ENCODE measurements at places on chromosomes 7 and 10.

- DNase-seq = no peak
Measured at GRCh38 chr7:80630608-80631405, 7.6 kb upstream of the CD36 start.

DNA sequence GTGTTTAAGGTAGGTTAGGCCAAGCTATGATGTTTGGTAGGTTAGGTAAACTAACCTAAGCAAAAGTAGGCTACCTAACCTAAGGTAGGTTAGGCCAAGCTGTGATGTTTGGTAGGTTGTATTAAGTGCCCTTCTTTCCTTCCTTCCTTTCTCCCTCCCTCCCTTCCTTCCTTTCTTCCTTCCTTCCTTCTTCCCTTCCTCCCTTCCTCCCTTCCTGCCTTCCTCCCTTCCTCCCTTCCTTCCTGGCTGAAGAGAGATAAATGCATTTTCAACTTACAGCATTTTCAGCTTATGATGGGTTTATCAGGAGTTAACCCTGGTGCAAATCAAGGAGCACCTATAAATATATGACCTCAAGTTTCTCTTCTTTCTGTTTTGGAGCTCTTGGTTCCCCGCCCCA is 56.2 kb downstream of the SND1 start:
- no peak for DNase-seq

- peak; percentile 24 for DNase-seq
Measured at GRCh38 chr10:116742367-116743265, at the start of gene HSPA12A. Gene HSPA12A, minus strand, starts transcription at chr10:116742566. Its CDS starts 97 bp downstream, at chr10:116742469.

- no peak for DNase-seq
Measured at GRCh38 chr10:95276367-95277200, 14.2 kb downstream of the PDLIM1 start.

GRCh38 chr10:71999360-72000072 is 35.3 kb downstream of the CHST3 start:
- DNase-seq = no peak

- no peak for DNase-seq
Measured at GRCh38 chr7:2404714-2405119, 1.3 kb downstream of the CHST12 start.

DNA sequence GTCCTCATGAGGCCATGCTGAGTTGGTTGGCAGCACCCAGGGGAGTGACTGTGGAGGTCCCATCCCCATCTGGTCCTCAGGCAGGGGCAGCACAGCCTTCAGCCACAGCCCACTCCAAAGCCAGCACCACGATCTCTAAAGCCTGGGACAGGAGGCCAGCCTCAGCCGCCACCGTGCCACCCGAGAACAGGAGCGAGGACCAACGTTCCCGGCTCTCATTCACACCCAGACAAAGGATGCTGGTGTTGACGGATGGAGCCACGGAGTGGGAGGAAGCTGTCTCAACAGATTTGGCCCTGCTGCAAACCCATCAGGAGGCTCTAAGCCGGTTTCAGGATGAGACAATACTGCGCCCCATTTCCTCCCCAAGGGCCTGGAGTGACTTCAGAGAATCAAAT is 42.7 kb upstream of the PPP2R2D start:
- DNase-seq = no peak

DNA sequence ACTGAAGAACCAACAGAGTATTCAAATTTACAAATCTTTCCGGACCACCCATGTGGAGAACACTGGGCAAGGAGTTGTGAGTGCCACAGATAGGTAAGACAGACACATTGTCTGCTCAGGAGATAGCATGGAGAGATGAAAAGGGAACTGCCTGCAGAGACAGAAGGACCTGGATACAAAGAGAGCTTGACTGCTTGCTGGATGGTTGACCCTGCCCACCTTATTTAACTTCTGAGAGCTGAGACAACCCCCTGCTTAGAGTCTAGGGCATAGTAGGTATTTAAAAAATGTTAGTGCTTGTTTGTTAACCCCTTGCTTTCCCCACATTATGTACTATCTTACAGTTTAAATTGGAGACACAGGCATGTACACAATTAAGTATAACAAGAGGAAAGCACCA is 314.1 kb downstream of the THSD7A start:
- no peak for DNase-seq

DNA sequence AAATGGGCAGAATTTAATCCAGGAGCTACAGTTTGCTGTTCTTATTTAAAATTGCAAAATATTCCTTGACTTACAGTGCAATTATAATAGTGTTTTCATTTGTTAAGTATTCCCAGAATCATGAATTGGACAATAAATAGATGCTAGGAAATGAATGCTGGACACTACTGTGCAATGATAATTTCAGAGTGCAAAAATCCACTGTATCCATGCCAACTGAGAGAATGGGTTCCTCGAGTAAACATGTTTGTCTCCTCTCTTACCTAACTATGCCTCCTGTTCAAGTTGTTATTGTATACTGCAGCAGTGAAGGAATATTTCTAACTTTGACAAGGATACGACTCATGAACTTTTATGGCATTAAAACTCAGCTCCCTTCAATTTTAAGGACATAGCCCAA is 1396.3 kb downstream of the GATA3 start:
- DNase-seq = no peak

DNA sequence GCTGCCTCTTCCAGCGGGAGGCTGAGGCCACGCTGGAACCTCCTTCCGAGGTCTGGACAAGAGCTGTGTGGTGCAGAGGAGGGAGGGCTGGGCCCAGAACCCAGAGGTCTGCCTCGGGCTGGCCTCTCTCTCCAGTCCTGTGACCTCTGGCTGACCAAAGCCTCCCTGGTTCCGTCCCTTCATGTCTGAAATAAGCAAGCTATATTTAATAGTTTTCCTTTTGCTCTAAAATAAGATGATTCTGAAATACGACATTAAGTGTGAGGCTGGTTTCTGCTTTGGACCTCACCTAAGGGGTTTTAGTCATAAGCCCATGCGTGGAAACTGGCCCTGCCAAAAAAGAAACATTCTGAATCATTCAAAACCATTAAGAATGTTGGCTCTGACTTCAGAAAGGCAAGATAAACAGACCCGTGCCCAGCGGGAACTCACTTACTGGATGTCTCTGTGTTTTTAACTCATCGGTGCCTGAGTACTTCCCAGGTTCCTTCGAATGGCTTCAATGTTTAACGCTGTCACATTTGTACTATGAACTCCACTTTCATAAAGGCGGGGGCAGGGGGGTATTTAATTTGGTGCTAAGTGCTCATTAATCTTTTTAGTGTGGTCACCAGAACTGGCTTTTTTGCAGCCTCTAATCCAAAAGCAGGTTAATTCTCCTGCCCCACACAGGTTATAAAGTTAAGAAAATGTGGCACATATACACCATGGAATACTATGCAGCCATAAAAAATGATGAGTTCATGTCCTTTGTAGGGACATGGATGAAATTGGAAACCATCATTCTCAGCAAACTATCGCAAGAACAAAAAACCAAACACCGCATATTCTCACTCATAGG is 157.5 kb upstream of the KLF14 start:
- no peak for DNase-seq

GRCh38 chr10:95415621-95416031 is 124.8 kb upstream of the PDLIM1 start:
- DNase-seq = no peak

GRCh38 chr10:16716051-16716450 is 101.2 kb downstream of the RSU1 start:
- no peak for DNase-seq

DNA sequence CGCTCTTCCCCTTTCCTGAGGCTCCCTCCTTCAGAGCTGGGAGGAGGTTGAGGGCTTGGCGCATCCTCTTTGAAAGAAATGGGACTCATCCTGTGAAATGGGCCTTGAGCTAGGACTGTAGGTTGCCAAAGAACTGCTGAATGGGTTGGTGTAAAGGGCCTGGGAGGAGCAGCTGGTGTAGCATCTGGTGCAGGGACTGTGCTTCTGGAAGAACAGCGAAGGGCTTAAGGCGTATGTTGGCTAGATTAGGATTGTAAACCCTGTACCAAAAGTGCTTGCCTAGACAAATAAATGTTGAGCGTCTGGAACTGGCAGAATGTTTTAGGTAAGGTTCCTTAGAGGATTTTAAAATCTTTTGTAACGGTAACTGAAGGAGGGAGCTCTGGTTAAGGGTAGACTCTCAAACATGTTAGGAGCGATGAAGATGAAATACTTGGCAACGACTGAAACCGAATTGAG is 563 bp downstream of the STAM start:
- DNase-seq = no peak

GRCh38 chr10:124650263-124650662 is 93.9 kb downstream of the FAM53B start:
- no peak for DNase-seq

GRCh38 chr7:47330561-47331178 is 251.2 kb downstream of the TNS3 start:
- no peak for DNase-seq

GRCh38 chr7:81349044-81349443 is 420.8 kb downstream of the HGF start:
- DNase-seq = no peak

DNA sequence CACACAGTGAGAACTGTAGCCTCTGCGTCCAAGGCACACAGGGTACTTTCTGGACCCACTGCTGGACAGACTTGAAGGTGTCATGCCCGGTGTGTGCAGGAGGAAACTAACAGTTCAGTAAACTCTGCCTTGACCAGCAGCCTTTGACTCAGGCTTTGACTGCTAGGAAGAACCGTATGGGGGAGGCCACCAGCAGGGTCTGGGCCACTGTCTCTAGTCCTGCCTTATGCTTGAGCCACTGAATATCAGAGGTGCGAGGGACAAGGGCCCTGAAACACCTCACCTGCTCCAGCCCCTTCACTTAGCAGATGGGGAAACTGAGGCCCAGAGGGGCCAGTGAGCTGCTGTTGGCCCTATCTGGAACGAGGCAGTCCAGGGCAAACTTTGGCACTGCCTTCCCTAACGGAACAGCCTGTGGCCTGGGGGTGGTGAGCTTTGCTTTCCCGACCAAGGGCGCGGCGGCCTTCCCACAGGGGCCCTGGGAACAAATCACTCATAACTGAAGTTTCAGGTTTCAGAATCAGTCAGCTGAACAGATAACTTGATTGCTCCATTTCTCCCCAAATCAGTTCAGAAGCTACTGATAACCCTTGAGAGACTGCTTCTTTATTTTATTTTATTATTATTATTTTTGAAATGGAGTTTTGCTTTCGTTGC is 130.0 kb downstream of the FAM53B start:
- no peak for DNase-seq

GRCh38 chr10:114504769-114505579 is 100.7 kb upstream of the AFAP1L2 start:
- DNase-seq = no peak

DNA sequence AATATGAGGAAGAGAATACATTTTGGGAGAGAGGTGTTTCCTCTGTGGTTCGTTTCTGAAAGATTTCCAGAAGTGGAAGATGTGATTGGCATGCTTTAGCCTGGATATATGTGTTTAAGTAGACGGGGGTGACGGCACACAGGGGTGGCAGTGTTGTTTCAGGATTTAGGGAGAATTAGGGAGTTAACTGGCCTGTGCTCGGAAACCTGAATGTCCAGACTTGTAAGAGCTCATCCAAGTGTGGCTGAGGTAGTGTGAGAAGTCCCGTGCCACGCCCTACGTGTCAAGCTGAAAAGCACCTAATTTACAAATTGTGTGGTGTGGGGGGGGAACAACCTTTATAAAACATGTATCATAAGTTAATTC is 1.1 kb downstream of the RALA start:
- no peak for DNase-seq
